ENCODE measurements at places on chromosomes 6 and 20.

DNA sequence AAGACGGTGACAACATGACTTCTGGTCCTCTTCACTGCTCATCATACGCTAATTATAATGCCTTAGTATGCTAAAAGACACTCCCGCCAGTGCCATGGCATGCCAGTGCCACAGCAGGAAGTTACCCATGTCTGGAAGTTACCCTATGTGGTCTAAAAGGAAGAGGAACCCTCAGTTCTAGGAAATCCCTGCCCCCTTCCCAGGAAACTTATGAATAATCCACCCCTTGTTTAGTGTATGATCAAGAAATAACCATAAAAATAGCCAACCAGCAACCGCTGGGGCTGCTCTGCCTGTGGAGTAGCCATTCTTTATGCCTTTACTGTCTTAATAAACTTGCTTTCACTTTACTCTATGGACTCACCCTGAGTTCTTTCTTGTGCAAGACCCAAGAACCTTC, 15.8 kb upstream of the SERPINB9 start:
- DNase-seq, result no peak

- no peak for DNase-seq
Measured at GRCh38 chr6:161486361-161487216, 212.7 kb upstream of the AGPAT4 start.

DNA sequence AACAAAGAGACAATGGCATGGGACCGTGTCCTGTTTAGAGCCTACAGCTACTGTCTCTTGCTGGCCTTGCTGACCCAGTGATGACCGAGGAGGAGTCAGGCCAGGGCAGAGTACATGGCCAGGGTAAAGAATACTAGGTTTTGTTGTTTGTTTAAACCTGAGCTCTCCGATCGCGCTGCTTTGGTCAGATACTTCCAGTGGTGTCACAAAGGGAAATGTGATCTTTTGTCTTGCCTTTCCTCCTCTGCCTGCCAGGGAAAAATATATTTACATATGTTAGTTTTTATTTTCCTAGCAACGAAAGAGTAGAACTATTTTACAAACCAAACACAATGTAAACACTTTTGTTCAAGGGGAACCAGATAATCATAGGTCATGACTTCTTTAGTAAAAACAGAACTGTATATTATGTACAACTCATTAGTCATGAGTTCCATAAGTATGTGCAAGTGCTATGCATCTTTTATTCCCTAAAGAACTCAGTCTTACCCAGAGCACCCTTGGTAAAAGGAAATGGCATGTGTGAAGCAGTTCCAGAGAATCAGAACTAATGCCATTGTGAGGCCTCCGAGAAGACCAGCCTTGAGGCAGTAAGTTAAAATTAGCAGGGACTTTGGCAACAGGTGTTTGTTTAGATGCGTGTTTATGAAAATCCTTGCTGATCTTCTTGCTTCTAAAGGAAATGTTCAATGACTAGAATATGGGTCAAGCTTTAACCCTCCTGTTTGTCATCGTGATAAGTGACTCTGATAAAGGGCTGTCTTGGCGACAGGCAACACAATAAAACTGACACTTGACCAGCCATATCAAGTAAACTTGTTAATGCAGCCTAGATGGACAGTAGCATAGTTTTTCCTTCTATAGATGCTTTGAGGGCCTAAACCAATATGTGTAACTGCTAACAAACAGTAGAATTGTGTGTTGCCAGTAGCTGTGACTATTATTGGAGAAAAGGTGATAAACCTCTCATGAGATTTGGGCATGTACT, 204.6 kb downstream of the NKAIN2 start:
- DNase-seq, result no peak

GRCh38 chr6:140178520-140178919, 804.1 kb upstream of the CITED2 start:
- DNase-seq, result no peak

DNA sequence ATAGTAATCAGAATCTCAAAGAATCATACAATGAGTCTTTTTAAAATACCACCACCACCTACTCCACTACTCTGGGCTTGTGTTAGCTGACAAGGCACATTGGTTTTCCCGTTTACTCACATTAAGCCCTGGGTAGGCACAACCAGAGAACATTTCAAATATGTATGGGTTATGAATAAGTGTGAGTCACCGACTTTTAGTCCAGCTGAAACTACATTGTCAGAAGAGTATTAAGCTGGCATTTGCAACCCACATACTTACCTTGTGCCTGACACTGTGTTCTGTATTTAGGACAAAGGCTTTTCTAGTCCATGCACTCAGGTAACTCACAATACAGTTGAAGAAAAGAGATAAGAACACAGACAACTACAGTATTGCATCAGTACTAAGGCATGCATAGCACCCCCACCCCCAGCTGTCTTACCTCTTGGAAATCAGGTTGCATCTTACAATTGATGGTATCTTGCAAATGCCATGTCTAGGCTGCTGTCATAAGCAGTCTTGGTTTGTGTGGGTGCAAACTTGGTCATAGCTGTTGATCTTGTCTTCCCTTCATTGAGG, 40.3 kb upstream of the AHI1 start:
- DNase-seq, result no peak

DNA sequence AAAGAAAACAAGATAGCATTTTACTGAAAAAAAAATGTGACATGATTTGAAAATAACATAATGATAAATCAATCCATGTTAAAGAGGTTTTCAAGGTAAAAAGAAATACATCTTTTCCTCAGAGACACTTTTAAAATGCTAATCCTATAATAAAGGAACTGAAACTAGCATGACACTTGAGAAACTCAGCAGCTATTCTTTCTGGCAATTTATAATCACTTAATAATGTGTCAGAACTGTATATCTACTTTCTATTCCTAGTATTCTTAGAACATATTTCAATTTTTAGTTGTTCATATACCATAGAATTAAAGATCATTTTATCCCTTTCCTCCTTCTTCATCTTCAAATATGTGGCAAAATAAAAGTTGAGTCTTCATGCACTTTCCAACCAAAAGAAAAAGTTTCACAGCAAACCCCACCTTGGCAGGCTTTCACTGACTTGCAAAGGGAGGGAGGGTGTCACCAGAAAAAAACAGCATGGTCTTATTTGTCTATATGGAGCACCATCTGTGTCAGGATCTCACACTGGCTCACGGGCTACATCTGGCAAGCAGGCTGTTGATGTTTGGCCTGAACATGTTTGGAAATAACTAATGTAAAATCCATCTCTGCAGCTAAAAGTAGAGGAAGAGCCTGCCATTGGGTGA, 48.5 kb downstream of the FHL5 start:
- no peak for DNase-seq

DNA sequence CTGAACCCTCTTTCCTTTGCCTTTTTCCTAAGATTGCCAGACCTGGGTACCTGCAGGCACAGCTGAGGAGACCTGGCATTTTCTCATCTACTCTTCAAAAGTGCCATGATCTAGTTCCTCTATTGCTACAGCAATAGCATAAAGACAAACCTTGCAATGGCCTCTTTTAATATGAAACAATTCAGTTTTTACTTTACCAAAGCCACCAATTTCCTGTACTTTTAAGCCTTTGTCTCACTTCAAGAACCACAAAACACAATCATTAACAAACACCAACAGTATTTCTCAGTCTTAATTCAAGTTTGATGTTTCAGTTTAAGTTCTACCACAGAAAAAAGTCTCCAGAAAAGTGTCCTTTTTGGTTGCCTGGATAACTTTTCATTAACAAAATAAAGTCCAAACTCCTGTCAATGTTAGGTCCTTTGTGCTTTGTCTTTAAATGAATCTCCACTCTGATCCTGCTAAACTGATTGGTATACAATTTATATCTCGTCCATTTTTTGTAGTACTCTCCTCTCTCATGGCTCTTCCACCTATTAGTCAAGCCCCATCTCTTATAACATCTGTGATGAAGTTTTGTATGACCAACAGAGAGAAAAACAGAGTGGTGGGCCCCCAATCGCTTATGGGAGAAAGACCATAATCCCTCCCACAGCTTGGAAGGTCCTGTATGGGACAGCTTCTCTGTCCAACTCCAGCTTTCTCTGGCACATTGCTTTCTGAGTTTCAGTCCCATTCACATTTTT, 50.5 kb upstream of the THEMIS start:
- DNase-seq, result no peak

DNA sequence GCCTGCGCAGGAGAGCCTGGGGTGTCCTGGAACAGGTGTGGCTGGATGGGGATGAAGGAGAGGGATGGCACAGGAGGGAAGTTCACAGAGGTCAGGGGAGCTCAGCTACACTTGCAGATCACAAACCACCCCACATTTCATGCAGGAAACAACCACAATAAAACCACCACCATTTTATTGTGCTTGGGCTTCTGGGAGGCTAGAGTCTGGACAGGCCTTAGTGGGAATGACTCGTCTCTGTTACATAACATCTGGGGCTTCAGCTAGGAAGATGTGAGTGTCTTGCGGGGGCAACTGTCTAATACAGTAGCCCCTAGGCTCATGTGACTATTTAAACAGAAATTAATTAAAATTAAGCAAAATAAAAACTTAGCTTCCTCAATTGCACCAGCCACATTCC, 33.4 kb downstream of the SNX5 start:
- no peak for DNase-seq

DNA sequence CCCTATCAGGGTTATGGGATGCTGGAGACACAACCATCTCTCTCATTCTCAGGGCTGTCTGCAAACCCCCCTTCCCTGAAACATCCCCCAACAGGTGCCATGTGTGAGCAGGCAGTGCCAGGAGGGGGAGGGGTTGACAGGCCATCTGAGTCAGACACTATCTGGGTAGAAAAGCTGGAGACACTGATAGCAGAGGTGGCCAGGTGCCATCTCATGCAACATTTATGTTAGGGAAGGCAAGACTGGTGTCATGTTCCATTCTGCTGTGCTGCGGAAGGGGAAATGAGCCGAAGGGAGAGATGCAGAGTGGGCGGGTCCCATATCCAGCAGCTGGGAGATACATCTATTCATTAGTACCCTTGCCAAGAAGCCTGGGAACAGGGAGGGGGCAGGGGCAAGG, 3.5 kb downstream of the LHFPL5 start:
- no peak for DNase-seq

DNA sequence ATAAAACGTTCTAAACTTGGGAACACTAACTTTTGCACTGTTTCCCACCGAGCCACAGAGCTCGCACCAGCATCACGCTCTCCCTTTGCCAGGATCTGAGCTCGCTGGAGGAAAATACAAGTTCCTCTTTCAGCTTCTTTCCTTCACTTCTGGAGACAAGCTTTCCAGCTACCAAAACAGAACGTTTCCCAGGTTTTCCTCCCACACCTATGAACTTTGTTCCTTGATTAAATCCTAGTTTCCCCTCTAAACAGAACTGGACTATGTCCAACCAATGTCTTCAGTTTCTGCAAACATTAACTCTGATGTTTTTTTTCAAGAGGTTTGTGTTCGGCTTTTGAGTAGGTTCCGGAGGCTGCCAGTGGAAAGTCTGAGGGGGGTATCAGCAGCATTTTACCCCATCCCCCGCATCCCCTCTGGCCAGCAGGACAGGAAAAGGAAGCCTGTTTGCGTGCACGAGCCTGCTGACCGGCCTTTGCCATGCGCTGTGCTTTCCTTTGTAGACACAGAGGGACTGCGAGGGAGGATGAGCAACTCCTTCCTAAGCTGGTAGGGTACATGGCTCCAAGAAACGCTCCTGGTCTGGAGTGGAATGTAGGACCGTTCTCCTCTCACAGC, 135.5 kb downstream of the LY86 start:
- DNase-seq, result no peak

- no peak for DNase-seq
Measured at GRCh38 chr20:57130160-57130772, 136.2 kb downstream of the BMP7 start.

- DNase-seq, result no peak
Measured at GRCh38 chr20:15071085-15071808, 733.8 kb upstream of the FLRT3 start.

GRCh38 chr6:19925533-19925932, 88.4 kb downstream of the ID4 start:
- no peak for DNase-seq

DNA sequence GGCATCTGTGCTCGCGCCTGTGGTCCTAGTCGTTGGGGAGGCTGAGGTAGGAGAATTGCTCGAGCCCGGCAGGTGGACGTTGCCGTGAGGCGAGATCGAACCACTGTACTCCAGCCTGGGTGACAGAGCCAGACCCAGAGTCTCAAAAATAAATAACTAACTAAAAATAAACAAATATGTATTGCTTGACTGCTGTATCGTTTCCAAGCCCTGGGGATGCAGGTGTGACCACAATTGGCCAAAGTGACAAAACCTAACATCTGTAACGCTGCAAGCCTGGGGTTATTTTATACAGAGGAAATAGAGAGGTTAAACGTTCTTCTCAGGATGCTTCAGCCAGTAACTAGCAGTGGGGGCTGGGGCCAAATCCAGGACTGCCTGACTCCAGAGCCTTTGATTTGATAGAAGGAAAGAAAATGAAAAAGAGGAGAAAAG, 1.9 kb upstream of the SRSF3 start:
- DNase-seq, result no peak

DNA sequence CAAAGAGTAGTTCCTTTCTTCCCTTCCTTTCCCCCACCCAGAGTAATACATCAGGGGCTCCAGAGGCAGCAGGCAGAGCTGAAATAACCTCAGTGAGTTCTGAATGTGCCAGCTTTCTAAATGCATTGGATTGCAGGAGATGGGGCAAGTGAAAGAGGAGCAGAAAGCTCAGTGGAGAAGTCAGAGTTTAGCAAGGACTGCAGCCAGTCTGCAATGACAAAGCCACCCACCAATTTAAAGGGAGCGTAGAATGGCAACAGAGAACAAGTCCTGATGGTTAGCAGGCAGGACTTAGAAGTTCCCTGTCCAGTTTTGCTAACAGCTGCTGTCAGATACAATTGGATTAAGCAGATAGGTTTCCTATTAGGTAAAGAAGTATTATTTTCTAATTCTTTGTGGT, 203.4 kb upstream of the RIN2 start:
- DNase-seq, result no peak

- no peak for DNase-seq
Measured at GRCh38 chr6:166950443-166950821, 5.9 kb downstream of the RNASET2 start.

- DNase-seq, result no peak
Measured at GRCh38 chr6:145600299-145600698, 135.0 kb downstream of the EPM2A start.

- DNase-seq, result no peak
Measured at GRCh38 chr20:22763257-22763906, 179.0 kb upstream of the FOXA2 start.

DNA sequence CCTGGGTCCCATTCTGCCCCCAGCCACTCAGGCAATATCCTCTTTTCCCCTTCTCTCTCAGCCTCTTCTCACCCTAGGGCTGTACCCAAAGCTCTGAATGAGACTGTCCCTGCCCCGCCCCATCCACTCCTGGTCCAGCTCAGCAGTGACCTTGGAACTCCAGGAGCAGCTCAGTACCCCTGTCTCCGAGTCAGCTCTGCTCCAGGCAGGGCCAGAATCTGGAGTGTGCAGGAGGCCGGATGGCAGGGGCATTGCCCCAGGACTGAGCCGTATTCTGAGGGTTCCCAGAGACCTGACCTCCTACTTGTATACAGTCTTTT, 2.0 kb upstream of the RAET1G start:
- no peak for DNase-seq
